M059J (cell line): ENCODE measurements at places on chromosomes 2 and 18.

DNA sequence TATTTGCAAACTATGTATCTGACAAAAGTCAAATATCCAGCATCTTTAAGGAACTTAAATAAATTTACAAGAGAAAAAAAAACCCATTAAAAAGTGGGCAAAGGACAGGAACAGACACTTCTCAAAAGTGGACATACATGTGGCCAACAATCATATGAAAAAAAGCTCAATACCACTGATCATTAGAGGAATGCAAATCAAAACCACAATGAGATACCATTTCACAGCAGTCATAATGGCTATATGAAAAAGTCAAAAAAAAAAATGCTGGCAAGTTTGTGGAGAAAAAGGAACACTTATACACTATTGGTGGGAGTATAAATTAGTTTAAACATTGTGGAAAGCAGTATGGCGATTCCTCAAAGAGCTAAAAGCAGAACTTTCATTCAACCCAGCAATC, 130.3 kb upstream of the LHCGR start:
- DNase-seq, result no peak

GRCh38 chr2:239291475-239292350, 109.1 kb downstream of the HDAC4 start:
- DNase-seq, result no peak

DNA sequence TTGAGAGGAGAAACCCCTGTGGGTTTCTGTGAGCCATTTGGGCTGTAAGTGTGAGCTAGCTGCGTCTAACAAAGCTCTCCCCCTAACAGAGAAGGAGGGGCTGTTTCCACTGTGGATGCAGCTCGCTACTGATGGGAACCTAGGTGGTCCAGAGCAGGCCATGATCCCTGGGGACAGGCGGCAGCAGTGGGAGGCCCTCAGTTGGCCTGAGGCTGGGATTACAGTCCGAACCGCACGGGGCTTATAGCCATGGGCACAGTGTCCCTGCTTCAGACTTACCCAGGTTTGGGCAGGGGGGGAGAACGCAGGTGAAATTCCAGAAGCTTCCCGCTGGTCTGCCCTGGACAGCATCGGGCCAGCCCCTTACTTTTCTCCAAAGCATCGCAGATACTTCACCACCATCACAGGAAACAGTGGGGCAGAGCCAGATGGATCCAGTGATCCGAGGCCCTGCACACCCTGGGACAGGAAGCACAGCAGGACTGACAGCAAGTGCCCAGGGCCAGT, 139.4 kb downstream of the SEPTIN10 start:
- no peak for DNase-seq

DNA sequence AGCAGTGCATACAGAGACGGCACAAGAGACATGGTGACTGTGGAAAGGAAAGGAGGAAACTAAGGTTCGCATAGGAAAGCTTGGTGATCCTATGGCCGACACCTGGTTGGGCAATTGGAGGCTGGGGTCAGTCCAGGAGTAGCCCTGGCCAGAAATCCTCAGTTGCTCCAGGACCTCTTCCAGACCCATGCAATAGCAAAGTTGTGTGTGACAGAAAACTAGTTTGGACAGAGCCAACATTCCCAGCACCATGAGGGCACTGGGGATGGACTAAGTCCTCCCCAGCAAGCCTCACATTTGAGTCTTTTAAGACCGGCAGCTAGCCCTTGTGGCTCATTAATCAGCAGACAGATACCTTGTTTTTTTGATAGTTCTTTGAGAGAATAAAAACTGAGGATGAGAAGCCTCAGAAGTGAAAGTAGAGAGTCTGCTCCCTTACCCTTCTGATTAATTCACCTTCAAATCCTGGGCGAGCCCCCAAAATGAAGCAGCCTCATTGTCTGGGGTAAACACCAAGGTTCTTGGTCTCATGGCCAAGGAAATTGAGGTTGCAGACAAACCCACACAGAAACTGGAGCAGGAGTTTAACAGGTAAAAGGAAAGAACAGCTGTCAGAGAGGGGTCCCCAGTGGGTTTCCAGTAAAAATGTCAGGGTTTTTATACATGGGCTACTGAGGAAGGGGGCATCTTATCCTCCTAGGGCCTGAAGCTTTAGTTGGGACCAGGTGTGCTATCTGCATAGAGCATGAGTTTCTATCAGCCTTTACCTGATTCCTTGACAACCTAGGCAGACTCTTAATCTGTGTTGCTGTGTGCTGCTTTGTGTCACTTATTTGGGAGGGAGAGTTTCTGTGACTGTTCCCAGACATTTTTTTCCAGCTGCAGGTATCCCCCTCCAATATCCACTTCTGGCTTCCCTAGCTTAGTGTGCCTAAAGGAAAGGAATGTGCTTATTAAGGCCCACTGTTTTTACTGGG, 39.1 kb downstream of the STK17B start:
- no peak for DNase-seq

DNA sequence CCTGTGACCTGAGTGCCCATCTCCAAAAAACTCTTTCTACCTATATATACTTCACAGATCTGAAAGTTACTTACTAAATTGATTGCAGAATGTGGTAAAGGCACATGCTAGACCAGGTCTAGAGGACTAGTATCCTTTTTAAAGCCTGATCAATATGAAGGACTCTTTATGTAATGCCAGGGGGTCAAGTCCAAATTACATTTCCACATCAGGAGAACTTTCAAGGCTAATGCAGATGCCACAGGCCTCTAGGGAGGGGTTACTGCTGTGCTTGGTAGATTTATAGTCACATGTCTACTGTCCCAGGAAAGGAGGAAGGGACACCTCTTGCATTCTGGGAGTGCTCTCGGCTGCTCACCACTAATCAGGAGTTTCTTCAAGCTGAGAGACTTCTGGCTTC, 118.4 kb upstream of the NOSTRIN start:
- DNase-seq, result no peak

- DNase-seq, result no peak
Measured at GRCh38 chr2:176692533-176692932, 423.3 kb downstream of the MTX2 start.

- DNase-seq, result no peak
Measured at GRCh38 chr2:180057706-180058412, 50.8 kb upstream of the CWC22 start.

GRCh38 chr18:6281874-6282273, 132.8 kb downstream of the L3MBTL4 start:
- no peak for DNase-seq

DNA sequence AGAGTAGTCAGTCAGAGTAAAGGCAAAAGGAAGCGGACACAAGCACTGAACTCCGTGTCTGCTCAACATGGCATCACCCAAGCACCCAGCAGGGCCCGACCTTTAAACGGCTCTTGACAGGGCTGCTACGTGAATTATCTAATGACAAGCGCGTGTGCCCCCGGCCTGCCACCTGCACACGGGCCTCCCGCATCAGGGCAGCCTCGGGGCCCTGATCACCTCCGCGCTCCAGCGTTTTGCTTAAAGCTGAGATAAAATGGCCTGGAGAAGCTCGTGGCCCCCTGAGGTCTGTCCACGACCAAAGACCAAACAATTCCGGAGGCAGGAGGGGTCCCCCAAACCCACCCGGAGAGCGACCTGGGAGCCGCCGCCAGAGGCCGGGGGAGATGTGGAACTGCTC, 376 bp downstream of the NDUFA10 start:
- peak; percentile 6 for DNase-seq

GRCh38 chr2:64947885-64948284, 41.3 kb upstream of the SLC1A4 start:
- DNase-seq, result no peak

DNA sequence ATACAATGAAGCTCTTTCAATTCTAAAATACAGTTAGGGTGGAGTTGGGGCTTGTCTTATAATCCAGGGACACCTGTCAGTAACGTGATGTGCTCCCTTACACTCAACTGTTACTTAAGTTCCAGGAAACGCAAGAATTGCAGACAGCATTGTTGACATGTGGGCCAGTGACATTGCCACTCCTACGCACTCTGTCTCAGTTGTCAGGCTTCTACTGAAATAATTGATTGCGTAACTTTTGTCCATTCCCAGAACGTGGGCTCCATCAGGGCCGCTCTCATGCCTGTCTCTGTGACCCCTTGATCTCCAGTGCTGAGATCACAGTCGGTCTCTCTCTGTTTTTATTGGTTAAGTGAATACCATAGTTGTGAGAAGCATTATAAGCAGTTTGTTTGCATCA, 487.8 kb downstream of the GALR1 start:
- DNase-seq, result no peak

- DNase-seq, result peak; percentile 7
Measured at GRCh38 chr2:186308347-186308746, 177.7 kb upstream of the ZC3H15 start.

DNA sequence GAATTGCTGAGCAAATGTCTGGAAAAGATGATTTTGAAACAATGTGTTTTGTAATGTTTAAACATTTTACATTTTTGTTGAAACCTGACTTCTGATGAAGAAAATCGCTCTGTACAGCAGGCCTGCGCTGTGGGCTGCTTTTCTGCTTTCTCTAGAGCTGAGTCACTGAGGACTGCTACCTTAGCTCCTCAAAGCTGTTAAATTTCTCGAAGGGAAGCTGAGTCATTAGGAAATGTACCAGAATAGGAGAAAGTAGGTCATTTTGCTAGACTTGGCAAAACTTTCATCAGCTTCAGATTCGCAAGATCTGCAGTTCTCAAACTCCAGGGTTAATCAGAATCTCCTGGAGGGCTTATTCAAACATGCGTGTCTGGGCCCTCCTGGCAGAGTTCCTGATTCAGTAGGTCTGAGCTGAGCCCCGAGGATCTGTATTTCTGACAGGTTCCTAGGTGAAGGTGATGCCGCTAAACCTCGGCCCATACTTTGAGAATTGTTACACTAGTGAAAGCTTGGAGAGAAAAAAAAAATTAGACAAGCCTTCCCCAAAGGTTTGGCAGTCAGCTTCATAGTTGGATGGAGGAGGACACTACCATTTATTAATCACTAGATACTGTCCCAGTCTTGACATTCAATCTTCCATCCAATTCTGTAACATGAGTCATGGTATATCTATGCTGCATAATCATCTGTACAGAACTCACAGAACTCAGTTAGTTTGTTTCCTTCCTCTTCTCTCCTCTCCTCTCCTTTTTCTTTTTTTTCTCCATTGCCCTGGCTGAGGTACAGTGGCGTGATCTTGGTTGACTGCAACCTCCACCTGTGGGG, 297.6 kb downstream of the PARD3B start:
- DNase-seq, result peak; percentile 85

GRCh38 chr2:8679827-8680731, 1.8 kb upstream of the ID2 start:
- peak; percentile 55 for DNase-seq

DNA sequence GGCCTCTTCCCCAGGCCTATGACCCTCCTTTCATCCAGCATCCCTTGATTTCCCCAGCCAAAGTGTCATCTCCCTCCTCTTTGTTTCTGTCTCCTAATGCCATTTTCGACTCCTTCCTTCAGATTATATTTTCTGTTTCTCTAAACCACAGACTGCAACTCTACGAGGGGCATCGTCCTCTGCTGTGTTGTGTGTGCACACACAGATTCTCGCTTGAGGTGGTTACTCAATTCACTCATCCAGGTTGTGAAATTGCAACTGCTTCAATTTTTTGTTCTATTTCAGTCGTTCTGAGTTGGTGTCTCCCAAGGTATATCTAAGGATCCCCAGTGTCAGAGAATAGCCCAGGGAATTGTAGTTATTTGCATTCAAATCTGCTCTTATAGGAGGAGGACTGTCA, 113.5 kb upstream of the NDUFV2 start:
- DNase-seq, result no peak

GRCh38 chr2:232367016-232367415, 11.5 kb upstream of the ALPP start:
- DNase-seq, result no peak

DNA sequence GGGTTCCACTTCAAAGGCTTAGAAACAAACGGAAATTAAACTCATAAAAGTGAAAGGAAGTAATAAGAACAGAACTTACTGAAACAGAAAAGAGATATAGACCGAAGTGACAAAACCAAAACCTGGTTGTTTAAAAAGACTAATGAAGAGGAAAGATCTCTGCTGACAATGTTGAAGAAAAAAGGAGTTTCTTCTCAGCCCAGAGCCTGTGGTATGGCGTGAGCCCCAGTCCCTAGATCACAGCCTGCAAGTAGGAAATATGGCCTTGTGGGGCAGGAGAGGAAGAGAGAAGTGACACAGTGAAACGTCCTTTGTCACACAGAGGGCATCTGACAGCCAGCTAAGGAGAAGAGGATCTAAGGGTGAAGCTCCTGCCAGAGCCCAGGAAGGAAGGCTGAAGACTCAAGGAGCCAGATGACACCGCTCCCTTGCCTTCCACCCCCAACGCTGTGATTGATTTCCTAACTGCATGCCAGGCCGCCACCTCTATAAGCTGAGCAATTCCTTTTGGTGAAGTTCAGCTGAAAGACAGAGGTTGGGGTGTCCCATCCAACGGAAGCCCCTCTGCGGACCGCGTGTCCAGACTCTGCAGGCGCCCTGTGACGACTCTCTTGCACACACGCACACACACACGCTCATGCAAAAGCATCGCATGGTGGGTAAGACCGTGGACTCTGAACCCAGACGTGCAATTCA, 141.1 kb downstream of the HDAC4 start:
- no peak for DNase-seq

DNA sequence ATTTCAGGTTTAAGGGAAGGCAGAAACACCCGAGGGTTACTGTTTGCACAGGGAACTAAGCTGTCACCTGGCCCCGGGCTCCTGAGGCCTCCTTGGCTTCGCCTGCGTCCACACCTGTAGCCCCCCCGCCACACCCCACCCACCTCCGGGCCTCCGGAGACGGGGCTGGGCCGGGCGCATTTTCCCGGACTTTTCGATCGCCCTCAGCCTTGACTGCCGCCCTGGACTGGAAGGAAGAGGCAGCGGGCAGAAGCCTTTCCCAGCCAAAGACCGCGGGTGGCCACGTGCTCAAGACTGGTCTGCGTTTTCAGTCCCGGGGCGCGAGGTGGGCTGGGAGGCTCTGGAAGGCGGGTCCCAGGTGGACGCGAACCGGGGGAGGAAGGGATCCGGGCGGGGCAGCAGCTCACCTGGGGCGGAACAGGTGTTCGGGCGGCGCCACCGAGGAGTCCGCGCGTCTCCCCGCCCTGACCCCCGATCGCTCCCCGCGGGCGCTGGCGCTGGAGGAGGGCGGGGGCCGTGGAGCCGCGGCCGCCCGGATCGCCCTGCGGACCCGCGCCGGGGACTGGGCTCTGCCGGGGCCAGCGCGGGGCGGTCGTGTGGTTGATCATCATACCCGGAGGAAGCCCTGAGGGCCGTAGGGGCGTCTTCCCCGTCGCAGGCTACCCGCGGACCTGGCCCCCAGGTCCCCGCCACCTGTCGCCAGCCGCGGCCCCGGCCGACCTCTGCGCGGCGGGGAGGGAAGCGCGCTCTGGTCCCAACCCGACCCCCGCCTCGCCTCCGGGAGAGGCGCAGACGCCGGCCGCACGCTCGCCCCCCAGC, 3.2 kb downstream of the ID2 start:
- peak; percentile 48 for DNase-seq

DNA sequence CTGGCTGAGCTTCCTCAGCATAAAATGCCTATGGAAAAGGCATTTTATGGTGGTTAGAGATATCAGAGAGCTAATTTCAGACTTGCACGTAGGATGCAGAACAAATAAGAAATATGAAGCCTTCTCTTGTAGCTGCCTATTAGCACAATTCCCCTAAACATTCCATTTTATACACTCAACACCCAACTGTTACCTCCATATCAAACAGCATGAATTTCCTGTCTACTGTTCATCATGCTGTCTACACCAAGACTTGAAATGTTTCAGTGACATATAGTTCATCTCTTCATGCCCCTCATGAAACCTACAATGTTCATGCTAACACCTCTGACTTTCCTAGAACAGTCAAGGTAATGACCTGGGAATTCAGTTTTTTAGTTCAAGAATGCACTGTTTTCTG, 249.9 kb downstream of the PIEZO2 start:
- DNase-seq, result no peak

- no peak for DNase-seq
Measured at GRCh38 chr2:172462849-172463381, 35.5 kb downstream of the ITGA6 start.

GRCh38 chr2:215966951-215967350, 46.4 kb downstream of the MREG start:
- peak; percentile 69 for DNase-seq
